ENCODE measurements at places on chromosomes 4 and X.

DNA sequence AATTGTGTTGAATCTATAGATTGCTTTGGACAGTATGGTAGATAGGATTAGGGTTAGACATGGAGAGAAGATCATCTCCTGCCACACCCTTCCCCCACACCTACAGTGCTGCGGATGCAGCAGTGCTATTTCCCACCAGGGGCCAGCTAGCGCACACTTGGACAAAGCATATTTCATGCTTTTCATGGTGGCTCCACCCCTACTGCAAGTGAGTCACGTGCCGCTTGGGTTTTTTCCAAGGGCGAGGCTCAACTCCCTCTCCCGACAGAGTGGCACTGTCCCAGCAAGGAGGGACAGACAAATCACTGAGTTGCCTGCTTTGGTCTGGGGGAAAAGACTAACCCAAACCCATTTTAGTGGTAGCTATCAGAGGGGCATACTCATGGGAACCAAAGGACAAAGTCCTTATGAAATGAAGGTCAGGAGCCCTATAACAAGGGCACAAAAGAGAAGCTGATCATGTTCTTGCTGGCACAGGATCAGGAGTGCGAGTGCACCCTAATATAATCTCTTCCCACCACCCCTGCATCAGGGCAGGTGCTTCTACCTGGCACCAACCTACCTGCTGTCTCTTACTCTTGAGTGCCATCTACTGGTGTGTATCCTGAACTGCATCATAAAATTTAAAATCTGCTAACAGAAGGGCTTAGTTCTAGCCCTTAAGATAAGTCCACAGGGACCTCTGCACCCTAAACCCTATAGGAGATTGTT, 55.1 kb upstream of the PGAM4 start:
- no peak for DNase-seq

- no peak for DNase-seq
These were observed 55.4 kb upstream of the RASSF6 start for GRCh38 chr4:73675623-73676022.

GRCh38 chr4:2354118-2354517, 64.3 kb downstream of the ZFYVE28 start:
- DNase-seq = no peak

DNA sequence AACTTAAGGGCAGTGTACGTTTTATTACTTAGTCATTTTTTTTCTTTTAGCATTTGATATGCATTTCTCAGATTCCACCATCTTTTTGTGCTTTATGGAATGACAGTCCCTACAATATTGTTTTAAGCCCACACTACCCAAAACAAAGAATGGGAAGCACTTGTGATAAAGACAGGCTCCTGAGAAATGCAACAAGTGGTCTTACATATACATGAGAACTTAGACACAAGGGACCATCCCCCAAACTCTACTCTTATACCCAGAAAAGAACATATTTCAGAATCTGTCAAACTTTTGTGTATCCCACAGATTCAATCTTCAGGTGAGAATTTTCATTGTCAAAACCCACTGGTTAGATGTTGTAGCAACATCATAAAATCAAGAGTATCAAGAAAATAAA, 491.1 kb downstream of the AFF2 start:
- DNase-seq = no peak

DNA sequence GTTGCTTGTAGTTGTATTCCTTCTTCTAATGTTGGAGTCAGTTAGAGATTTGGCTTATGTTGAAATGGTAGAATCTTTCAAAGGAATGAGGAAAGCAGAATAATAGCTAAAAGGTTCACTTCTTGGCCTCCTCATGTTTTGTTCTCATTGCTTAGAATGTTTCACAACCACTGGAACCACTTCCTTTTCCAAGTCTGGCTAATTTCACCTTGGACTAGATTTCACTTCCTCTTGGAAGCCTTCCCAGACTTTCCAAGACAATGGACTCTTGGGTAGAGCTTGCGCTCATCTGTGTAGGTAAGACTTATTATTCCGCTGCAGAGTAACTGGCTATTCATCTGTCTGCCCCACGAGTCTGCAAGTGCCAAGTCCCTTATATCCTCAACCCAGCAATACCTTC, 8.3 kb downstream of the SPATA18 start:
- no peak for DNase-seq

- no peak for DNase-seq
These were observed 1117.6 kb upstream of the PRKX start for GRCh38 chrX:4830880-4831557.

DNA sequence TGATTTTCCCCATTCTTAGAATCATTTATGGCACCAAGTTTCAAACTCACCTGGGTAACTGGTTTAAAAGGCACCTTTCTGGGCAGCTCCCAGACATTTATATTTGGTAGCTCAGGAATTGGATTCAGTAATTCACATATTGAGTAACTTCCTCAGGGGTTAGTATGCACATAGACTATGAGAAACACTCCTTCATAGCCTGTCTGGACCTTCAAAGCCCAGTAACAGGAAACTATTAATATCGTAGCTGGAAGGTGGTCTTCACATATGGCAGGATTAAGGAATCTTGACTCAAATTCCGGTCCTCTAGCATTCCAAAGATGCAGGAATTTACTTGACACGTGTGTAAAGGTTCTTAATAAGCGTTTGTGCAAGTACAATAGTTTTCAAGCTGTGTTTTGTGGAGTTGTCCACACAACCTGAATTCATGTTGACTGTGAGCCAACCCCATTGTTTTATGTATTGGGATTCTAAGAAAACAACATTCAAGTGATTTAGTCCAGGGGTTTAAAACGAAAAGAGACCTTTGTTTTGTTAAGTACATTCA, 78.4 kb downstream of the PLS3 start:
- no peak for DNase-seq

- DNase-seq = no peak
These were observed 29.0 kb downstream of the CHST7 start for GRCh38 chrX:46602468-46603102.

DNA sequence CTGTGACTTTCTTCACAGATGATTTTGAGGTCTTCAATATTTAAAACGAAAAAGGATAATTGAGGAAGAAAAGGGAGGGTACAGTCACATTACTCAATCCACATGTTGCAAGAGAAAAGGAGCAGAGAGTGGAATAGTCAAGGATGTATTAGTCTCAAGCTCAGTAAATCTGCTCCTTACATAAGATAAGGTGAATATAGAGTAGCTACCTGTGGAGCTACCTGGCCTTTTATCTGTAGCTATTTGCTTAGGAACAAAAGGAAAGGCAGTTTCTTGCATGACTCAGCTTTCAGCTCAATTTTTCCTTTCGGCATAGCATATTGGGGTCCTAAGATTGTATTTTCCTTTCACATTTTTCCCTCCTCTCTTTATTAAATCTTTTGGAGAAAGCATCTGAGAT, 26.3 kb upstream of the ACTRT1 start:
- no peak for DNase-seq

- no peak for DNase-seq
These were observed 1499.4 kb upstream of the PCDH7 start for GRCh38 chr4:29220761-29221160.

GRCh38 chr4:13478707-13479106, 5.4 kb downstream of the RAB28 start:
- no peak for DNase-seq

DNA sequence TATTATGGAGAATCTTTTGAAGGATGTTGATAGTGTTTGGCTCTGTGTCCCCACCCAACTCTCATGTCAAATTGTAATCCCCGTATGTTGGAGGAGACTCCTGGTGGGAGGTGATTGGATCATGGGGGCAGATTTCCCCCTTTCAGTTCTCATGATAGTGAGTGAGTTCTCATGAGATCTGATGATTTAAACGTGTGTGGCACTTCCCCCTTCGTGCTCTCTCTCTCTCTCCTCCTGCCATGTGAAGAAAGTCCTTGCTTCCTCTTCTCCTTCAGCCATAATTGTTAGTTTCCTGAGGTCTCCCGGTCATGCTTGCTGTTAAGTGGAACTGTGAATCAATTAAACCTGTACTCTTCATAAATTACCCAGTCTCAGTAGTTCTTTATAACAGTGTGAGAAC, 166.1 kb upstream of the NUDT6 start:
- no peak for DNase-seq

DNA sequence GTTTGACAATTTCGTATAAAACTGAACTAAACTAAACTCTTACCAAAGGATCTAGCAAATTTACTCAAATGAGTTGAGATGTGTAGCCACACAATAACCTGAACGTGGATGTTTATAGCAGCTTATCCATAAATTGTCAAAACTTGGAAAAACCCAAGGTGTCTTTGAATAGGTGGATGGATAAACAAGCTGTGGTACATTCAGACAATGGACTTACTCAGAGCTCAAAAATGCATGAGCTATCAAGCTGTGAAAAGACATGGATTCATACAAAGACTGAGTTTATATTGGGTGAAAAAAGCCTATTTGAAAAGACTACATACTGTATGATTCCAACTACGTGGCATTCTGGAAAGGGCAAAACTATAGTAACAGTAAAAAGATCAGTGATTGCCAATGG, 69.5 kb downstream of the LARP1B start:
- no peak for DNase-seq

DNA sequence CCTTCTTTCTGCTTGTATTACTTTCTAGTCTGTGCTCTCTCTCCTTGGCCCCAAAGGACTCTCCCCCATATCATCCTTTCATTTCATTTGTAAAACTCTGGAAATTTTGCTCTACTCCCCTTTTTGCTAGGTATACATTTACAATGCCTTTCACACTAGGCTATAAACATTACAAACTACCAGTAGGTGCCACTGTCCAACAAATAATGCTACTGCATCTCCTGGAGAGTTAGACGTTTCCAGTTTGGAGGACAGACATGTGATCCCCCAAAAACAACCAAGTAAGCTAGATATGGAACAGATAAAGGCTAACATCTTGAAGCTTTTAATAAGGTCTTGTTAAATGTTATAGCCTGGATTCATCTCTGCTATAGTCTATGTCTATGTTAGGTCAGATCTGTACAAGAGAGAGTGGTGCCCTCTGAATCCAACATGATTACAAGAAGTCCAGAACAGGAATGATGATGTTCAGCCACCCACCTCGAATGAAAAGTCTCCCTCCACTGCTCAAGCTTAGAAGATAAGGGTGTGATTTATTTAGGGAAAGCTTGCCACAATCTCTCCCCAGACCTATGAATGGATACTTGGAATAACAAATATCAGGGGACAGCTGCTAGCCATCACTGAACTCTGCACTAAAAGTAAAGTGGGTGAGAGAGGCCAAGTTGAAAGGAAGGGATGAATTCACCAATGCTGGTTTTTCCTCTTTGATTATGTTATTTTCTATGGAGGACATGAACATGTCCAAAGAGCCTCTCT, 14.3 kb downstream of the CBR4 start:
- no peak for DNase-seq

GRCh38 chrX:110310000-110310790, 7.7 kb downstream of the AMMECR1 start:
- DNase-seq = no peak

DNA sequence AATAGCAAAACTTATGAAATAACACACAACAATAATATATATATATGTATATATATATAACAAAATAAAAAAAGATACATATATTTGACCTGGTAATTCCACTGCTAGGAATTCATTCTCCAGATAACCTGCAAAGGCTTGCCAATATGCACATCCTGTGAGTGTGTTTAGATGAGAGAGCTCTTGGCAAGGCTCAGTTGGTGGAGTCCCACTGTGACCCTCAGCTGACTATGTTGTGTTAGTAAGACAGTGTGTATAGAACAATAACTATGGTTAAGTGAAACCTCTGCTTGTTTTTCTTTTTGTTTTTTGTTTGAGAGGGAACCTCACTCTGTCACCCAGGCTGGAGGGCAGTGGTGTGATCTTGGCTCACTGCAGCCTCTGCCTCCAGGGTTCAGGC, 39.5 kb upstream of the RBMX start:
- no peak for DNase-seq

DNA sequence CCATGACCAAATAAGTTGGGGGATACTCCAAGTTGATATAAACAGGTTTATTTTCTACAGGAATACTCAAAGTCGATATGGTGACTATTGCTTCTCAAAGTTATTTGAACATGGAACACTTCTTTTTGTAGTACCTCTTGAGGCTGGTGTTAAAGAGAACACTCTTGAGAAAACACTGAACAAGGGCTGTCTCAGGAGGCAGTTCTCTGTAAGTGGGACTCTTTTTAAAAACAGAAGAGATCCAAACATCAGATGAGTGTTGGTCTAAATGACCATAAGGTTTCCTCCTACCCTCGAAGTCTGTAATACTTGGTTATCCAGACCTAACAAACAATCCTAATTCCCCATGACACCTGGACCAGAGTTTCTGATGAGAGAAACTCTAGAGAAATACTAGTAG, 223.2 kb upstream of the TEX13C start:
- no peak for DNase-seq

DNA sequence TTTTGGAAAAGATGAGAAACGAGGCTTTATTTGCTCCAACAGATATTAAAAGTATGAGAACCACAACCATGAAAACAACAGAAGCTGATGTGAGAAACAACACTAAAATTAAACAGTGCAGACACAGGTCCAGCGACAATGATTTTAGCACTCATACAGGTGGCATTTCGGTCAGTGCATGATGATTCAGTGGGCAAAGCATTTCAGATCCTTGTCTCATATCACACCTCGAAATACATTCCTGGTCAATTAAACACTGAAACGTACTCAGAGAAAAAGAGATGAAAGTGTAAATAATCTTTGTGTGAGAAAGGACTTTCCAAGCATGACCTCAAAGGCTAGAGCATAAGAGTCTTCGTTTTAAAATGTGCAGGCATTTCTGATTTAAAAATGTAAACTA, 85.2 kb downstream of the ACOX3 start:
- DNase-seq = no peak

- DNase-seq = no peak
These were observed 161.7 kb upstream of the NAP1L5 start for GRCh38 chr4:88859191-88859812.

DNA sequence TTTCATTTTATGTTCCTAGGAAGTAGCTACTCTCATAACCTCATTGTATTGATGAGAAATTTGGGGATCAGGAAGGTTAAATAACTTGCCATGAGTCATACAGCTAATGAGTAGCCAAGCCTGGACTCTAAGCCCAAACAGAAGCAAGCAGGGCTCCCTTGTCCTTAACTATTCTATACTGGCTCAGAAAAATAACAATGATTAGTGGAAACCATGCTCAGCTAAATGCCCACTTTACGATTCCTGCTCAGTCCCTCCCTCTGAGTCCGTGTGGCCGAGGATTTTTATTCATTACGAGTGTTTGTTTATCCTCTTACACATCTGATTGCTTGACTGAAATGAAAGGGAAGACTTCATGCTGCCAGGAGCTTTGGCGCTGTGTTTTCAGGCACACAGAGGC, 100.9 kb downstream of the SLC34A2 start:
- no peak for DNase-seq

GRCh38 chr4:155956461-155956860, 2.8 kb upstream of the CTSO start:
- no peak for DNase-seq

DNA sequence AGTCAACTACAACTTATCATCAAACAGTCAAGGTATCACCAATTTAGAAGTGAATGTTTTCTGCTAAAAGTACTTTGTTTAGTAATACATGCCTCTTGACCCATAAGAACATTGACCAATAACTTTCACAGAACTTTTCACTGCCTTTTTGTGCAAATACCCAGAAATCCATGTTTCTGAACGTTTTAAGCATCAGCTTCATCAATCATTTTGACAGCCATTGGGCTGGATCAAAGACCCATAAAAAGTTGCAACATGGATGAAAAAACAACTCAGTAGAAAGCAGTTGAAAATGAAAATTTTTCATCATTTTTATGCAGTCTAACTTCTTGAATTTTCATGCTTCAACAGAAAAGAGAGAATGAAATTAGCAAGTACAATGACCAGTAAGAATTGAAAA, 466.7 kb downstream of the TRAM1L1 start:
- no peak for DNase-seq

GRCh38 chrX:139120760-139121159, 409.2 kb upstream of the FGF13 start:
- DNase-seq = no peak

GRCh38 chr4:79013756-79014155, 74.5 kb upstream of the PAQR3 start:
- no peak for DNase-seq
